ENCODE measurements at places on chromosomes 2 and 18.

DNA sequence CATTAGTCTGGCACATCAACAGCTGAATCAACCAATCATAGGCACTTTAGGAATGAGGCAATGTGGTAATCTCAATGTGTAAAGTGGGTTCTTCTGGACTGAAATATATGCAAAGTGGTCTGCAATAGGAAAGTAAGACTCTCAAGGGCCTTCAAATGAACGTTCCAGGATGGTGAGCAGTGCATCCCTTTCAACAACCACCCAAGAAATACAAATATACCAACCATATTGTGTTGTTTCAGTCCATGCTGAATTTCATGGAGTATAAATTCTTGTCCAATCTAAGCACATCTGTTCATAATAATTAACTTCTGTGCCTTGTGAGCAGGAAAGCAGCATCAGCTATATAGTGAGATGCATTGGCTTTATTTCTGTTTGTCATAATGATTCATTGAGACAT is 556.2 kb downstream of the THSD7B start:
- no peak for DNase-seq

DNA sequence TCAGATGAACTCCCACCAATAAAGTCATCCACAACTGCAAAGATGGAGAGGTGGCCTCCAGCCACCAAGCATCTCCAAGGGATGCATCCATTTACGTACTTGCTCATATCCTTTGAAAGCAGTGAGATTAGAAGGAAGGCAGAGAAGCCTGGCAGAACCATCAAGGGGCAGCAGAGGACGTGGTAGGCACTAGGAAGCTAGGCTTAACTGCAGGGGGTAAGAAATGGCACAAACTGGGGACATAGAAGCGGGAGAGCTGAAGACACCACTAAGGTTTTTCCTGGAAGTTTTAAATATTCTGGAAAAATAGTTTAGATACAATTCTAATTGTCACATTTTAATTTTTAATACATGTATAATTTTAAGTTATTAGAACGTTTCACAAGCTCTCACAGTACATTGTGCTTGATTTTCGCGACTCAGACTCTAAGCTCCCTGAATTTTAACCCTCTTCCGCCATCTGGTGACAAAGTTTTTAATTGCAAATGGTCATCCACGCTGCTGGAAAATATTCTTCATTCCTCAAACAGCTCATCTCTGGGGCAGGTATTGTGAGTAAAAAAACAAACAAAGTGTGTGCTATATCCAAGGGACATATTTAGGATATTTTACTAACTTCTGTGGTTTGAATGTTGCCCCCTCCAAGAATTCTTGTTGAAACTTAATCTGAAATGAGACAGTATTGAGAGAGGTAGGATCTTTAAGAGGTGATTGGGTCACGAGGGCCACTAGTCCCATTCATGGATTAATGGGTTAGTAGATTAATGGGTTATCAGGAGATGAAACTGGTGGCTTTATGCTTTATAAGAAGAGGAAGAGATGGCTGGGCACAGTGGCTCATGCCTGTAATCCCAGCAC is 1.6 kb upstream of the PSTPIP2 start:
- no peak for DNase-seq

- no peak for DNase-seq
Observed at GRCh38 chr2:117983040-117983439, 30.8 kb downstream of the CCDC93 start.

GRCh38 chr2:239380831-239381708 is 19.8 kb downstream of the HDAC4 start:
- DNase-seq, result no peak

GRCh38 chr2:224807153-224807964 is 91.2 kb upstream of the CCDC195 start:
- DNase-seq, result no peak
